Mesenteric fat pad (tissue), 1 donor: ENCODE measurements at places on chromosomes 1 and 21. TPM values are rescaled to one million over a fixed set of nuclear protein-coding genes. Genes with fewer than 3 reads are reported as not detected.

YRDC gene
- total RNA-seq = 16.2 TPM

GJA9 gene
- not detected for total RNA-seq

CD247 gene
- total RNA-seq = 2.1 TPM

MYOC gene
- total RNA-seq = 6.3 TPM

RPRD2 gene
- 21.7 TPM for total RNA-seq

STYXL2 gene
- 0.42 TPM for total RNA-seq

DYNLT5 gene
- 1.7 TPM for total RNA-seq

KCNN3 gene
- total RNA-seq = 0.96 TPM

FCRL1 gene
- total RNA-seq = 0.32 TPM

GBP5 gene
- 2.1 TPM for total RNA-seq

ADAMTSL4 gene
- 76.4 TPM for total RNA-seq

NR1I3 gene
- total RNA-seq = not detected

GNAT2 gene
- not detected for total RNA-seq

LDLRAD1 gene
- total RNA-seq = not detected

CTPS1 gene
- 18.4 TPM for total RNA-seq

OLIG1 gene
- not detected for total RNA-seq

SPRR2B gene
- total RNA-seq = not detected

PWP2 gene
- 3.6 TPM for total RNA-seq

TMEM222 gene
- 39.2 TPM for total RNA-seq

AADACL4 gene
- not detected for total RNA-seq

TNFRSF18 gene
- 0.80 TPM for total RNA-seq

GUK1 gene
- total RNA-seq = 220 TPM

ADIPOR1 gene
- total RNA-seq = 76.2 TPM

TRAPPC3 gene
- total RNA-seq = 68.3 TPM

BCAR3 gene
- total RNA-seq = 30.3 TPM

CCDC27 gene
- total RNA-seq = not detected

LRRC38 gene
- total RNA-seq = not detected

KIRREL1 gene
- total RNA-seq = 99.8 TPM

NT5C1A gene
- 0.42 TPM for total RNA-seq

RNF186 gene
- total RNA-seq = not detected

TEKT2 gene
- total RNA-seq = 0.35 TPM

PLA2G2F gene
- total RNA-seq = not detected

SERPINC1 gene
- not detected for total RNA-seq

SLC6A9 gene
- 2.2 TPM for total RNA-seq

DNASE2B gene
- total RNA-seq = 0.39 TPM

RSPO1 gene
- 3.1 TPM for total RNA-seq

NEXN gene
- 15.4 TPM for total RNA-seq

ZNF683 gene
- not detected for total RNA-seq

TNFSF4 gene
- 0.45 TPM for total RNA-seq

ADAM30 gene
- total RNA-seq = not detected

PDZK1 gene
- not detected for total RNA-seq

CD2 gene
- 2.3 TPM for total RNA-seq

NCAM2 gene
- total RNA-seq = 0.93 TPM

PPCS gene
- total RNA-seq = 49.4 TPM

SYT14 gene
- total RNA-seq = not detected

SLC27A3 gene
- total RNA-seq = 87.4 TPM
